ENCODE measurements at places on chromosomes 13 and 19.

- no peak for DNase-seq
These were observed 429.9 kb downstream of the SPRY2 start for GRCh38 chr13:79910875-79911540.

DNA sequence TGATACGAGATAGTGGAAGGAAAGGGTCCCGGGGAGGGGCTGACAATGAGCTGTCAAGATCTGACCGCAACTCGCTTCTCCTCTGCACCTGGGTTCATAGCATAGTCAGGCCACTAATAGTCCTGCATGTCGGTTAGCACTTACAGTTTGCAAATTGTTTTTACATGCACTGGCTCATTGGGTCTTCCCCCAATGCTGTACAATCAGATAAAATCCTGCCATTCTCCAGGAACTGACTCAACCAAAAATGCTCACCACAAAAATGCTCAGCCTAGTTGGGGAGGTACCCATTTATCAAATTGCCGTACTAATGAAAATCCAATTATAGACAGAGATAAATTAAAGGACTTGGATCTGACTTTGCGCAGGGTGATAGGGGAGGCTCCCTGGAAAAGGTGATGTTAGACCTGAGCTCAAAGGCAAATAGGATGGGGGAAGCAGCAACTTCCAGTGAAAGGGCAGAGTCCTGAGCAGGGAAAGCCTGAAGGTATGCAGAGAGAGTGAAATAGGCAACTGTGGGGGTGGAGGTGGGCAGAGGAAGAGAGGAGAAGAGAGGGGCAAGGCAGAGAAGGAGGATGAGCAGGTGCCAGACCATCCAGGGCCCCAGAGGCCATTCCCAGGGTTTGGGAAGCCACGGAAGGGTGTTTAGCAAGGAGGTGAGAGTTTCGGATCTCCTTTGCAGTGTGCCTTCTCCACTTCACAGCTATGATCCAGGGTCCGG is 326.1 kb upstream of the TSHZ3 start:
- no peak for DNase-seq

- no peak for DNase-seq
These were observed 3.0 kb downstream of the LGALS4 start for GRCh38 chr19:38809592-38810252.

DNA sequence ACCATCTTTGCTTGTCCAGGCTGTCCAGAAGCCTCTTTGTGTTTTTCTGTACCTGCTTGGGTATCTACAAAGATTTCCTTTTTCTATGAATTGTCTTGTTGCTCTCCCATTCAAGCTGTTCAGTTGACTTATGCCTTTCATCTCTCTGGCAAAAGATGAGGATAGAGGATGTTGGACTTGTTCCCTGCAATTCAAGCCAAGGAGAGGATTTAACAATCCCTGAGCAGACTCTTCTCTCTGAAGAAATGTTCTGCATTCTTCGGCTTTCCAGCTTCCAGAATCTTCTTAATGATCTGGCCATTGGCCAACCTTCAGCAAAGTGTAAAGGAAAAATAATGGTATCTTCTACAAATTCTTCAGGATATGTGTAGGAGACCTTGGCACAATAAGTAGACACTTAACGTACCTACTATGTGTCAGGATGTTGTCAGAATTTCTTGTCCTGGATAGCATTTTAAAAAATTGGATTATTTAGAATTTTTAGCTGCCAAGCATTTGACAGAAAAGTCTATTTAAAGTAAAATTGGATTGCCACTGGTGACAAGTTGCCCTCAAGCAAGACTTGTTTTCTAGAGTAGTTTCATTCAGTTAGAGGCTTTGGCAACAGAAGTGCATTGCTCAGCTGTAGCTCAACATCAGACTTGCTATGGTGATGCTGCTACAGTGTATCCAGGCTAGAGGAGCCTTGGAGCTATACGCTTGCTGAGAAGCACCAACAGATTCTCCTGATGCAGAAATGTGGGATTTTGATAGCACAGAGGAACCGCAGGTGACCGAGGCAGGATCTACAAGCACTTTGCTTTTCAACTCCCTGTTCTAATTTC is 455.7 kb downstream of the SUCLA2 start:
- DNase-seq: no peak

DNA sequence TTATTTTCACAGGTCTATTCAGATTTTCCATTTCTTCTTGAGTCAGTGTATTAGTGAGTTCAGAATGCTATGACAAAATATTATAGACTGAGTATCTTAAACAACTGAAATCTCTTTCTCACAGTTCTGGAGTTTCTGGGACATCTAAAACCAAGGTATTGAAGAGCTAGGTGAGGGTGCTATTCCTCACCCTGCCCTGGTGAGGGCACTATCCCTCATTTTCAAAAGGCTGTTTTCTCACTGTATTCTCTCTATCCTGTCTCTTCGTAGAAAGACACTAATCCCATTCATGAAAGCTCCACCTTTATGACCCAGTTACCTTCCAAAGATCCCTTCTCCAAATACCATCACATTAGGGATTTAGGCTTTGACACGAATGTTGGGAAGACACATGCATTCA is 1617.1 kb downstream of the PCDH9 start:
- DNase-seq: no peak

DNA sequence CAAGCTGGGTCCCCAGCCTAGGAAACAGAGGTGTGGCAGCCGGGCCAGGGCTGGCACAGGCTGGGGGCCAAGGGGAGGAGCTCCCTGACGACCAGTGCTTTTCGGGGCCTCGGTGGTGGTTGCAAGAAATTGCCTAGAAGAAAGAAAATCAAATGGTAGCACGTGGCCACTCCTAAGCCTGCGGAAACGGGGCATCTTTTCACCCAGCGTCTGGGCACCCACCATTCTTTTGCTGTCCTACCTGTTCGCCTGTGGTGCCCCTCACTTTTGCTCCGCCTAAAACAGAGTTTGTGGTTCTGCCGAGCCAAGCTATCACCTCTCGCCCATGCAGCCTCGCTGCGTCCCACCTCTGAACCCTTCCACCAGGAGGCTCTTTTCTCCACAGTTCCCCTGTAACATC is 7.1 kb upstream of the KRTDAP start:
- DNase-seq: no peak

DNA sequence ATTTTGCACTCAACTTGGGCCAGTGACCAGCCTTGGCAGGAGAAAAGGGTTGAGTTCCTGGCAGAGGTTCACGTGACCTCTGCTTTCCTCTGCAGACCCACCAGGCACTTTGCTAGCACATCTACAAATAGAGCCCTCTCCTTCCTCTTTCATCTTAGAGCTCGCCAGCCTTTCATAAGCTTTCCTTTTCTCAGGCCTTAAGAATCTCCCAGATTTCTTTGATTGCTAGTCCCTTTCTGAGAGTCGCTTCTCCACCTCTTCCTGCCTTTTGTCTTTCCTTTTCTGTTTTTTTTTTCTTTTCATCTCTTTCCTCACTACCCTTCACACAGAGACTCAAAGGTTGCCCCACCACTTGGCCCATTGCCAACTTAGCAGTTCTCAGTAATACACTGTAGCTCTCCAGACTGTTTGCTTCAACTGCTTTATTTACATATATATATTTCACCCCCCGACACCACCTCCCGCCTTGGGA is 375.7 kb upstream of the SPRY2 start:
- no peak for DNase-seq

DNA sequence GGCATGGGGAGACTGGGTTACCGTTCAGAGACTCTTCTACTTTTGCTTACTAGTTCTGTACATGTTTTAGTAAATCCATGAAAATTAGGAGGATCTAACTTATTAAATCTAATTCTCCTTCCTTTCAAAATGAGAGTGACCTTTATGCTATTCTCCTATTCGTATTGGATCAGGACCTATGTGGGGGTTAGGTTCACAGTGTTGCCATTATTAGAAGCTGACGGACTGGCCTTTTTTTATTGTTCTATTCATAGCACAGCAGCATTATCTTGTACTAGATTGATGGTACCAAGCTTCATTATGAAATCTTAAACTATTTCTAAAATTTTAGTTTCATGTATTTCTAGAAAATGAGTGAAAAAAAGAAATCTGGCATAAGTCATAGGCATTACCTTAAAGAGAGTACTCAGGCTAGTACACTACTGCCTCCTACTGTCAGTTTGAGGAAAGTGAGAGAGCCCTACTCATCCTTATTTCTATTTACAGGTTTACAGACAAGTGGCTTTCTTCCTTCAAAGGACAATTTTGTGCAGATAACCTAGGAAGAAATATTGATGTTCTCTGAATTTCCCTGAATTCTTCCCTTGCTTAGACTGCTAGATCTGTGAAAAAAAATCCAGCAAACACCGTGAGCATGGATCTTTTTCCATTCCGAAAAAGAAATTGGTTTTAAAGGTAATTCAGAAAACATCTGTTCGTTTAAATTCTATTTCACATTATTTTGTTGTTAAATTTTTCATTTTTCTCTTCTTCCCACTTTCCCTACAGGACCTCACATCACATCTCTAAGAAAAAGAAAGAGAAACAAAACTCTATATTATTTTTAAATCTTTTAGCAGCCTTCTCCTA is 485.5 kb downstream of the DIAPH3 start:
- no peak for DNase-seq

- DNase-seq: no peak
These were observed 338.9 kb downstream of the KLF5 start for GRCh38 chr13:73397496-73398305.

DNA sequence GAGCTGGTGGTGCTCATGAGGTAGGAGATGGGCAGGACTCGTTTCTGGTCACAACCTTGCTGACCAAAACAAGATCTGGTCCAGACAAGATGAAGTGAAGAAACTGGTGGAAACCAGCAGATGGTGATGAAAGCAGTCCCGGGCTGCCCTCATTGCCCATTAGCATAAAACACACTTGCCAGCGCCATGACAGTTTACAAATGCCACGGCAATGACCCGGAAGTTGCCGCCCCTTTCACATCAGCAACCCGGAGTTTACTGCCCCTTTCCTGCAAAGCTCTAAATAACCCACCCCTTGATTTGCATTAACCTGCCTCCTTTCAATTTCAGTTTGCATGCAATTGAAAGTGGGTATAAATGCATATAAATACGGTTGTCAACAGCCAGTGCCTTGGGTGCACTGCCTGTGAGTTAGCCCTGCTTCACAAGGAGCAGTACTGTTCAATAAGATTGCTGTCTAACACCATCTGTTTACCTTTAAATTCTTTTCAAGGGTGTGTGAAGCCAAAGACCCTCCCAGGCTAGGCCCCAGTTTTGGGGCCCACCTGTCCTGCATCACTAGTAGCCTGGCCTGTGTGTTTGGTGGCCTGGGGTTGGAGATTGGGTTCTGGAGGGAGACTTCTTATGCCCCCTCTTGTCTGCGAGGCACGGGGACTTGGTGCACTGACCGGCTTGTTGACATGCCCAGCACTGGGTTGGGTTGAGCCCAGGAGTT is 38.8 kb downstream of the CHST8 start:
- no peak for DNase-seq

DNA sequence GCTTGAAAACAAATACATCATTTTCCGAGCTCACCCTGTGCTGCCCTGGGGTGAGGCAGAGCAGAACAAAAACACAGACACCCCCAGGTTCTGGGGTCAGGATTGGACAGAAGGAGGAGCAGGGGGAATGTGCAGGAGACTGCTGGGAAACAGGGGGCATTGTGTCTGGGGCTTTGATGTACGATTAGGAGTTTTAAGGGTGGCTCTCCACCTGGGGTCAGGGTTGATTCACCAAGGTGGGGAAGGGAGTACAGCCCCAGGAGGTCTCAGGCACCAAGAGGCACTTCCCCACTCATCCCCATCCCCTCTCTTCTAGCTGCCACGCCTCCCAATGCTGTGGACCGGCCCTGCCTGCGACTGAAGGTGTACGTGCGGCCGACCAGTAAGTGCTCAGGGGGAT is 12.6 kb downstream of the EFNA2 start:
- no peak for DNase-seq

GRCh38 chr13:75473468-75473867 is 8.5 kb downstream of the TBC1D4 start:
- DNase-seq: no peak

DNA sequence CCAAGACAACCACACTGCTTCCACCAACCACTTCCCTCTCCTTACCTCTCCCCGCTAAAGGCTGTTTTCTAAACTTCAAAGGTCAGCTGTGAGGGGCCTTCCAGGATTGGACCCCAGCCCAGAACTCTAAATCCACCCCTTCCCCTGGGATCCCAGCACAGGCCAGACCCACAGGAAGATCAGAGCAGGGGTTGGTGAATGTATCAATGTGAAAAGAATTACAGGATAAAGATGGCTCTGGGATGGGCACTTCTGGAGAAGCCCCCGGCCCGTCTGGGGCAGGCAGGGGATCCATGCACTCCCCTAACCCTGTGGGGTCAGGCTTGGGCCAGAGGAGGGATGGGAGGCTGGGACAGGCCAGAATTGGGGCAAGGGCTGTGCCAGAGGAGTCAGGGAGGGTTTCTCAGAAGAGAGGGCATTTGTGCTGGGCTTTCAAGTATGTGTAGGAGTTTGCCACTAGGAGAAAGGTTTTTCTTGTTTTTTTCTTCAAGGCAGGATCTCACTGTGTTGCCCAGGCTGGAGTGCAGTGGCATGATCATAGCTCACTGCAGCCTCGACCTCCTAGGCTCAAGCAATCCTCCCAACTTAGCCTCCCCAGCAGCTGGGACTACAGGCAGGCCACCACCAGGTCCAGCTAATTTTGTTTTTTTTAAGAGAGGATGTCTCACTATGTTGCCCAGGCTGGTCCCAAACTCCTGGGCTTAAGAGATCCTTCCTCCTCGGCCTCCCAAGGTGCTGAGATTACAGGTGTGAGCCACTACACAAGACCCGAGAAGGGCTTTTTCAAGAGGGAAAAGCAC is 1.0 kb upstream of the MEF2B start:
- no peak for DNase-seq

- DNase-seq: no peak
These were observed 14.4 kb upstream of the PLEKHF1 start for GRCh38 chr19:29650772-29651387.

DNA sequence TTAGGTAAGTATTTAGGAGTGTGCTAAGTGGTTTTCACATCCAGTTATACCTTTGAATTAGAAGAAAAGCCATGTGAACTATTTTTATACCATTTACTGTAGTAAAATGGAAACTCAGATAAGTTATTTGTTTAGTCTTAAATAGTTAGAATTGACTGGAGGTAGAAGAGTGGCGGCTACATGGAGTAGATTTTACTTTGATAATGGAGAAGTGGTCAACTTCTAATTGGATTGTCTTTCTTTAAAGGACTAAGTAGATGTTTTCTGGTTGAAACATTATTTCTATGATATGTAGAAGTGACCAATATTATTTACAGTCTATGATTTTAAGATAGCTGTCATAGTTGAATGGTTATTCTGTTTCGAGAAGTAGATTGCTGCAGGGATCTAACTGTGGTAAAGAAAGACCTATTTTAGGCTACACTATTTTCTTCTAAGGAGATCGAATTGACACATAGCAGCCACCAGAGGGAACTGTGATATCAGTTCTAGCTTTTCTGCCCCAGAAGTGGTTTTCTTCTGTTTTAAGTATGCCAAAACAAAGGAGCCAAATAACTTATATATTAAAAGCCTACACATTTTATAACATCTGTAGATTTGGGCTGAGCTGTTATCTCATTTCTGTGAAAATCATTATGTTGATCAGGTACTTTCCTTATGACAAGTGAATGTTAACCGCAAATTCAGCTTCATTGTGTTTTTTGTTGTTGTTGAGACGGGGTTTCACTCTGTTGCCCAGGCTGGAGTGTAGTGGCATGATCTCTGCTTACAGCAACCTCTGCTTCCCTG is 26.1 kb downstream of the ZMYM2 start:
- no peak for DNase-seq

- DNase-seq: no peak
These were observed 9.2 kb upstream of the CLIP3 start for GRCh38 chr19:36041831-36042230.

GRCh38 chr13:113053376-113053775 is 52.2 kb upstream of the F7 start:
- DNase-seq: no peak

Measured in T-cell (primary cell).